ENCODE measurements at places on chromosomes 13 and 19.

DNA sequence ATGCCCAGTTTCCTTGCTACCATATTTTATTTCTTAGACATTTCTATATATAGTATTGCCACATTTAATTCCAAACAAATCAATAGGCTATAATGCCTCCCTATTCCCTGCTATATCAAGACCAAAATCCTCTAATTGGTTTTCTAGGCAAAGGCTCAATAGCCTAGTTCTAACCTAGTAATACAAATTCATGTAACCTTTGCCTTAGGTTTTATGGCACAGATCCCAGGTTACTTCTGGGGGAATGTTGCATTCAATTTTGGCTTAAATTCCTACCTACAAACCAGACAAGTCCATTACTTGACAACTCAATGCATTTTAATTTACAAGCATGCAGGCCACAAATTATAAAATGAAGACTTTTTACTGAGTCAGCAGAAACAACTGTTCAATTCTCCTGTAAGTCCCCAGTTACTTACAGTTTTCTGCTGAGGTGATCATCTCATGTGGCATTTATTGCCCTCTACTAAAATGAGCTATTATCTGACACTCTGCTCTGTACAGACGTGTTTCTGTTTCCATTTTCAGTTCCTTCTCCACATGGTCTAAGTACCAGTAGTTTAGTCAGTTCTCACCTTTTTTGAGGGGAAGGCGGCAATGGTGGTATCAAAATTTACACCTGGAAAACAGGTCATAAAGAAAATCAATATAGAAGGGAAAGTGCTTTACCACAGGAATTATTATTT, 11.7 kb downstream of the KCNRG start:
- DNase-seq = no peak

- peak; percentile 49 for DNase-seq
Measured at GRCh38 chr13:46389457-46390451, 2.7 kb upstream of the RUBCNL start.

GRCh38 chr13:103788061-103788652, 721.9 kb upstream of the SLC10A2 start:
- no peak for DNase-seq

DNA sequence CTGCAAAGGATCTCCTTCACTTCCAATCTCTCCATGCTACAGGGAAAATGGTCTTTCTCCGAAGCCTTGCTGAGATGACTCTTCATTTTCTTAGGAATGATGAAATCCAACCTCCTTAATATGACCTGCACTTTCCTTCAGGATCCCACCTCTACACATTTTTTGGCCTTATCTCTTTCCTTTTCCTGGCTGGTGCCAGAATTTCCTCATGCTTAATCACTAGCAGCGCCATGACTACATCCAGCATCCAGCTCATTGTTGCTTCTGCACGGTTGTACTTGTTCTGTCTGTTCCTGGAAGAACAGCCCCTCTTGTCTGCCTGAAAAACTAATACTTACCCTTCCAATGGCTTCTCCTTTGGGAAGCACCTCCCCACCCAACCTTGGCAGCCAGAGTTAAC, 68.4 kb downstream of the TEX26 start:
- no peak for DNase-seq

DNA sequence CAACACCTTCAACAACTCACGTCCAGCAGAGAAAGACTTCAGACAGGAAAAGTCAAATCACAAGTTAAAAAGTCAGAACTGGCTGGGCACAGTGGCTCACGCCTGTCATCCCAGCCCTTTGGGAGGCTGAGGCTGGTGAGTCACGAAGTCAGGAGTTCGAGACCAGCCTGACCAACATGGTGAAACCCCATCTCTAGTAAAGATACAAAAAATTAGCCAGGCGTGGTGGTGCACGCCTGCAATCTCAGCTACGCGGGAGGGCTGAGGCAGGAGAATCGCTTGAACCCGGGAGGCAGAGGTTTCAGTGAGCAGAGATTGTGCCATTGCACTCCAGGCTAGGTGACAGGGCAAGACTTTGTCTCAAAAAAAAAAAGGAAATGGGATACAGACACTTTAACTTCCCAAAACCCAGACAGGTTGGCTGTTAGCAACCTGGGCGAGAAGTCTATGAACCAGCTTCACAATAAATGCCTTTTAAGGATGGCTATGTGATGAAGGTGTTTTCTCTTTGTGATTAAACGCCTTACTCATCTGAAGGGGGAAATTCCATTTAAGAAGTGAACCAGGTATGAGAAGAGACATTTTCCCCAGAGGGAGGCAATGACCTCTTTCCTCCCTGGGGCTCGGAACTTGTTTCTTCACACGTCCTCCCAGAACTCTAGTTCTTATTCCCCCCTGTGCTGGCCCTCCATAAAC, 80.4 kb downstream of the INSR start:
- no peak for DNase-seq

GRCh38 chr13:39559847-39560246, 43.1 kb downstream of the LHFPL6 start:
- no peak for DNase-seq

GRCh38 chr19:1843646-1844394, 4.5 kb downstream of the REXO1 start:
- DNase-seq = no peak

DNA sequence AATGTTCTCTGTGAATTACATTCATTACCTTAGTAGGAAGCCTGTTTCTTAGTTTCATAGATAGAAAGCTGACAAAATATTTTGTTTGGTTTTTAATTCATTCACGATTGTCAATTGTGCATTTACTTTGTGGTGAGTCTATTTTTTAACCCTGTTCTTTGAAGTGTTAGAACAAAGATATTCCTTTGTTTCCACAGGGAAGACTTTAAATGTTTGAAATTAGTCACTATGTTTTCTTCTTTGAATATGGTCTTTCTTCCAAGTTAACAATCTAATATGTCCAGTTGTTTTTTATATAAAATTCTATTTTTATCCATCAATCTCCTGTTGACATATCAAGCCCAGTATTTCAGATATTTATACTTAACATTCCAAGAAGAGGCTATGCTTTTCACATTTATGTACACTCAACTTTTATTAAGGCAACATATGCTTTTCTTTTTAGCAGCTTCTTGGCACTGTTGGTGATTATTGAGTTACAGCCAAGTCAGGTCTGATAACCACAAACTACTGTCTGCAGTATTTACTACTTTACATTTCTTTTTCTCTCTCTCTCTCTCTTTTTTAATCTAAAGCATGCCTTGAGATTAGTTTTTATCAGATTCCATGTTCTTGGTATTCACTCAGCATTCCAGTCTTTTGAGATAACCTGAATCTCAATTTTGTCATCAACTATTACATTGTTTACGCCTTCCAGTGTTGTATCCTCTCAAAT, 812.8 kb upstream of the SLC10A2 start:
- DNase-seq = no peak

DNA sequence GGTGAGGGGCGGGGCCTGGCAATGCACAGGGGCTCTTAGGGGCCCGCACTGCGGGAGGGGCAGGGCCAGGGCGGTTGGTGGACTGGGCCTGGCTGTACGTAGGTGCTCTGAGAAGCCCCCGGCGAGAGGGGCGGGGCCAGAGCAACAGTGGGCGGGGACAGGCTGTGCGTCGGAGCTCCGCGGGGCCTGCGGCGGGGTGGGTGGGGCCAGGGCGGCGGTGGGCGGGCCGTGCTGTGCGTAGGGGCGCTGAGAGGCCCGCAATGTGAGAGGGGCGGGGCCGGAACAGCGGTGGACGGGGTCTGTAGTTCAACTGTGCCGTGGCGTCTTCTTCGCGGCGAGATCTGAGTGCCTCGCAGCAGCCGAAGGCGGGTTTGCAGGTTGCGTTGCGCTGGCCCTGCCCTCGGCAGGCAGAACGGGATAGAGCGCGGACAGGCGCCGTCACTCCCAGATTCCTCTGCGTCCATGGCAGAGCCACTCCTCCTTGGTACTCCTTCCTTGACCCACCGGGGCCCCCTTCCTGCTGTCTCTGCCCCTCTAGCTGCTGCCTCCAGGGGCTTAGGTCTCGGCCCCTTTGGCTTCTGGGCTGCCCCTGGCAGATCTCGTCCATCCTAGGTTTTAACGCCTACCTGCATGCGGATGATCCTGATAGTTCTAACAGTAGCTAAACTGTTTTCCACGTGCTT, 33.2 kb downstream of the CCNE1 start:
- DNase-seq = peak; percentile 93

DNA sequence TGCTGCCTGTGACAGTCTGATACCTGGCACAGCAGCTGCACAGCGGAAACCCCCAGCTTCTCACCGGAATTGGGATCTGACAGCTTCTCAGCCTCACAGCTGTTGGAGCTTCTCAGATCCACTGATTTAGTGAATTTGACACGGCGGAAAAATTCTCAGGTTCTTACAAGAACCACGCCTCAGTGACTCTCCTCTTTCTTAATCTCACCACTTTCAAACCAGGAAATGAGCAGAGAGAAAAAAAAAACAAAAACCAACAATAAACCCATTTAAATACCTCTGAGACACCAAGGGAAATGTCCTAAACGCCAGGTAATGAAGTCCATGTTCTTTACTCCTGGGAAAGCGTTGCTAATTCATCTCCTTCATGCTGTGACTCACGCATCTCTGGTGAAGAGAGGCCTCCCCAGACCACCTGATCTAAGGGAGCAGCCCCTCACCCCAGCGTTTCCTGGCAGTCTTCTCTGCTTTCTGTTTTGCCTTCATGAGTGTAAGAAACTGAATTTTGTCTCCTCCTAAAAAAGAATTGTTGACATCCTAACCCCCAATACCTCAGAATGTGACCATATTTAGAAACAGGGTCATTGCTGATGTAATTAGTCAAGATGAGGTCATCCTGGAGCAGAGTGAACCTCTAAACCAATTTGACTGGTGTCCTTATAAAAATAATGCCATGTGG, 15.9 kb upstream of the IZUMO2 start:
- DNase-seq = no peak

GRCh38 chr13:113904411-113904810, 40.5 kb upstream of the GAS6 start:
- no peak for DNase-seq

DNA sequence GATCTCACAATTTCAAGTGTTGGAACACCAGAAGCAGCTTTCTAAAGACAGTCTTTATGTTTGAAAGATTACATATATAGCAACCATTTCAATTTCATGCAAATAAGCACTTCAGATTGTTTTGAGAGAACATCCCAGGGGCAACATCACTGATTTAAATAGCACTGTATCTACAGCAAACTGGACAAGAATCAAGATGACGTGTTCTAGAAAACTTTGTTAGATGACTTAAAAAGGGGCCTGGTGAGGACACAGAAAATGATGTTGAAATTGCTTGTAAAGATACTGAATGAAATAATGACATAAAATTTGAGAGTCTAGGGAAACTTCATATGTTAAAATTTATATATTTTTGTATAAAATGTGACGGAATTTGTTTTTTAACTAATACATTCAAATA, 277.1 kb downstream of the KLF12 start:
- no peak for DNase-seq

DNA sequence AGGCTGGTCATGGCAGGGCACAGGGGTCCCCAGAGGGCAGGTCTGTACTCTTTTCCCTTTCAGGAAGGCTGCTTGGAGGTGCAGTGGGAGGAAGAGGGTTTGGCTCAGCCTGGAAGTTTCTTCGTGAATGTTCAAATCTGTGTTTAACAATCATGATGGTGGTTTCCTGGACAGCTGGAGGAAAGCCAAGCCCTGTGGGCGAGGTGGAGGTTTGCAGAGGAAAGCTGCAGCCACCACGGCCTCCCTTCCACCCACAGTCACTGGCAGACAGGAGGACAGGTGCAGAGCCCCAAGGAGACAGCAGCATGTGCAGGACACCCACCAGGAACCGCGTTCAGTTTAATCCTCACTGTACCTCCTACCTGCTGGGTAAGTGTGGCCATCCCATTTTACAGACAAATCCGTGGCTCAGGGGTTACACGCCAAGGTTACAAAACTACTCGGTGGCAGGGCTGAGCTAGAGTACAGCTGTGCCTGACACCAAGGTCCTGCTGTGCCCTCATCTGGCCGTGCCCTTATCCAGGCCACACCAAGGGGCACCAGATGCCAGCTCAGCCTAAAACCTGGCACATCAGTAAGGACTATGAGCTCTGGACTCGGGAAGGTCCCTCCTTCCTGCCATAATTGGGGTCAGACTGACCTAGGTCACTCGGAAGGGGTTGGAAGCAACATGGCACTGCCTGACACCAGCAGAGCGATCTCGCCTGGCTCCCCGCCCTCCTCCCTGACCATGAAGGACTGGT, 34.1 kb downstream of the SUGP2 start:
- DNase-seq = no peak

DNA sequence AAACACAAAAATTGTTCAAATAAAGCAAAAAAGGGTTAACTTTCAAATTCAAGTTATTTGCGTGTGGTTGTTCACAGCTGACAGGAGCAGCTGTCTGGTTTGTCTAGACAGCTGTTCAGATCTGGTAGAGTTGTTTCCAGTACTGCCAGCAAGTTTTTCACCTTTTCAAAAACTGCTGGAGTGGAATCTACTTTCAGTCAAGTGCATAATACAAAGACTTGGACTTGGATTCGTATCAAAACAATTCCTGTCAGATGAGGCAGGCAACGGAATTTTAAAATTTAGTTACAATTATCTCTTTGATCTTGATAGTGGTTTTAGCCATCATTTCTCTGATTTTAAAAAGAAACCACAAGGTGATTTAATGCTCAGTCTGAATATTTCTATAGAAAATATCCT, 51.7 kb upstream of the EEF1AKMT1 start:
- DNase-seq = no peak

DNA sequence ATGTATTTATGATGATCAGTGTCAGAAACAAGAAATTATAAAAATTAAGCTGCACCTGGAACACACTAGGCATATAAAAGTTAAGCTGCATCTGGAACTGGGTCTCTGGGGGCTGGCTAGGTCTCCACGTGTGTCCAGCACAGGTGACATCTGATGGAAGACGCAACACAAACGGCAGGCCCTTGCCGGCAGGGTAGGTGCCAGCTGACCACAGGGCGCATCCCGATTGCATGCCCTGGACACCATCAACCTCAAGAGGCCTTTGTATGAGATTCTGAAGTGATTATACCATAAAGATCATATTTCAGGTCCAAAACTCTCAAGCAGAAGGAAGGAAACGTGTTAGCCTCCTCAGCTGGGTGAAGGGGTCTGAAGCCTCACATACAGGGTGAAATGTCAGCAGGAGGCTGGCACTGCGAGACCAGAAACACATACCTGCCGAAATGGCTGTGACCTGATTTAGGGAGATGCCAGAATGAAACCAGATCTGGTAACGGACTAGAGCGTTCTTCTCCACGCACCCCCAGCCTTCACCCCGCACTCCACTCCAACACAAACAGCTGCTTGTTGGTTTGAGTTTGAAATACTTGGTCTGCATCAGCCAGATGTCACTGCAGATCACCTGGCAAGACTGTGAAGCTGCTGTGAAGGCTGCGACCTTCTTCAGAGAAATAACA, 37.3 kb downstream of the COL4A1 start:
- DNase-seq = no peak

DNA sequence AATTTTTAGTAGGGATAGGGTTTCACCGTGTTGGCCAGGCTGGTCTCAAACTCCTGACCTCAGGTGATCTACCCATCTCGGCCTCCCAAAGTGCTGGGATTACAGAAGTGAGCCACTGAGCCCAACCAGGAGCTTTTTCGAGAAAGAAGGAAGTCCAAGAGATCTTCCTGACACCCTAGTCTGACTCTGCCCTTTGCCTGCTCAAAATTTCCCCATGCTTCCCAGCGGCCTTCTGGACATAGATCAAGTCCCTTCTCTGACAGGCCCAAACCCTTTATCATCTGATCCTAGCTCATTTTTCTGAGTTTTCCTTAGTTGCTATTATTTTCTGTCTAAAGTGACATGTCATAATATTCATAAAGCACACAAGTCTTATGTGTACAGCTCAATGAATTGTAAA, 1.5 kb upstream of the BAX start:
- no peak for DNase-seq

- no peak for DNase-seq
Measured at GRCh38 chr13:50359779-50360178, 344.5 kb downstream of the KCNRG start.
